ENCODE measurements at places on chromosomes 13 and 19.
A peak's percentile ranks its signal among the peaks of the same experiment; 100 is the strongest.

- DNase-seq, result no peak
Observed at GRCh38 chr19:8254286-8255001, 45.3 kb downstream of the CERS4 start.

DNA sequence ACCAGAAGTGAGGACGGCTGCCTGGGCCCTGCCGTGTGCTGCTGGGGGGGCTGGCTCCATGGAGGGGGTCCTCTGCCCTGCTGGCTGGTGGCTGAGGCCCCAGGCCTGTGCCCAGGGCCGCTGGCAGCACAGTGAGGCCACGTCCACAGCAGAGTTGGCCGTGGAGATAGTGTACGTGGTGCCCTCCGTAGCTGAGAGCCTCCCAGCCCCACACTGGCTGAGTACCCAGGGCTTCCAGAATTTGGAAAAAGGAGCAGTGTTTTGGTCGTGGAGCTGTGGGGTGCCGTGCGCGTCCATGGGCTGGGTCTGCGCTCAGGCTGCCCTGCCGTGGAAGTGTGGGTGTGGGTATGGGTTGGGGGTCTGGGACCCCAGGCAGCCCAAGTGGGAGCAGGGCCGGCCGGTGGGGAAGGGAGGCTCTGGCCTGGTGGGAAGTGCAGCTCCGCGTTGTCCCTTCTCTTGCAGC lies 5.9 kb downstream of the PTBP1 start:
- no peak for DNase-seq

DNA sequence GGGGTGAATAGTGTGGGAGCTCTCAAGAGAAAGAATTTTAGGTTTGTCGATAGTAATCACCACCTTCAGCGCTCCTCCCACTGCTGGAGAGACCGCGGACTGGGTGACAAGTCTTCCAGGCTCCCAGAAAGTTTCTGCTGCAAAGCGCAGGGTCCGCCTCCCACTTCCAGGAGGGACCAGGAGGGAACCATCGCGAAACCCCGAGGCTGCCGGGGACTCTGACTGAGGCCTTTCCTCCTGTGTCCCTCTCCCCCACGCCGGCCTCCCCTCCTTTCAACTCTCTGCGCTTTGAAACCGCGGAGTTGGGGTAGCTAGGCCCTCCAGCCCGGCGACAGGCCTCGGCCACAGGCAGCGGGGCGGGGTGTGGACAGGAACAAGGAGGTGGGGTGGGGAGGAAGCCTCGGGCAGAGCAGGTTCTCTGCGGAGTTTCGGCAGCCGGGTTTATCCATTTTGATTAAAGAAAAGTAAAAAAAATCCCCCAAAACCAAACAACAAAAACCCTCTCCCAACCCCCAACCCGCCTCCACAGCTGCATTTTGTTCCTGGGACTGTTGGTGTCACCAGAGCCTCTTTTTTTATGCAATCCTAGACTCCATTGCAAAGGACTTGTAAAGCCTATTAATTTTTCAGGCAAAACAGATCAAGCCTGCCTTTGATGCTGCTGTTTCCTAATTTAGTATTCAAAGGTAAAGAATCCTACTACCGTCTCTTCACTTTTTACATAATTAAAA lies 157.2 kb downstream of the TM9SF2 start:
- peak; percentile 51 for DNase-seq

GRCh38 chr13:46624821-46625220 lies 71.9 kb downstream of the LRCH1 start:
- no peak for DNase-seq

DNA sequence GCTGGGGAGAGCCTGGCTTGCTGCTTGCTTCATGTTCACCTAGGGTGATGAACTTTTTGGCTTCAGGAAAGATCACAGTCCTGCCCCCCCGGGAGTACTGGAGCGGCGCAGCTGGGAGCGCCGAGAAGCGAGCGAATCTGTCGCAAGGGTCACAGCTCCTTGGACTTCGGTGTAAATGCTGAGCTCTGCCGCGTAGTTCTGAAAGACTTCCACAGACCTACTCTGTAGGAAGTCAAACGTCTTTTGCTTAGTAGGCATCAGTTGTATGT lies 2.7 kb downstream of the ING1 start:
- peak; percentile 23 for DNase-seq

GRCh38 chr19:41928754-41929535 lies 696 bp upstream of the ERFL start:
- peak; percentile 25 for DNase-seq

DNA sequence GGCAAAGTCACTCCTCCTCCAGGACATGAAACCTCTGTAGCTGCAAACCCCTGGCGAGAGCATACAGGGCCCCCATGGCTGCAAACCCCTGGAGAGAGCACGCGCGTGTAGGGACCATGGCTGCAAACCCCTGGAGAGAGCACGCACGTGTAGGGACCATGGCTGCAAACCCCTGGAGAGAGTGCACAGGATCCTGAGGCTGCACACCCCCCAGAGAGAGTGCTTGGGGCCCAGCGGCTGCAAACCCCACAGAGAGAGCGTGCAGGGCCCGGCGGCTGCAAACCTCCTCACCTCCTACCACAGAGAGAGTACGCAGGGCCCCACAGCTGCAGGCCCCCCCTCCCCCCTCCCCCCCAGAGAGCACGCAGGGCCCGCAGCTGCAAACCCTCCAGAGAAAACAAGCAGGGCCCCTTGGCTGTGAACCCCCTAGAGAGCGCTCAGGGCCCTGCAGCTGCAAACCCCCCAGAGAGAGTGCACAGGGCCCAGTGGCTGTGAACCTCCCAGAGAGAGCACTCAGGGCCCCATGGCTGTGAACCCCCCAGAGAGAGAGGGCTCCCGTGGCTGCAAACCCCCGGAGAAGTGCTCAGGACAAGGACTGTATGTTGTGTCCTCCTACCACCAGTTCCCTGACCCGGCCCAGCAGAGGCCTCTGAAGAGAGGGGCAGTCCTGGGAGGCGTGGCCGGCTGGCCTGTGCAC lies 7.3 kb downstream of the ADPRHL1 start:
- DNase-seq, result no peak

- no peak for DNase-seq
Observed at GRCh38 chr13:33512880-33513554, 227.5 kb upstream of the STARD13 start.

GRCh38 chr19:46924874-46925547 lies 64.2 kb downstream of the ARHGAP35 start:
- DNase-seq, result peak; percentile 60

GRCh38 chr13:42969565-42970172 lies 22.4 kb downstream of the EPSTI1 start:
- peak; percentile 84 for DNase-seq

- DNase-seq, result no peak
Observed at GRCh38 chr19:32241932-32242710, 103.3 kb upstream of the ZNF507 start.

DNA sequence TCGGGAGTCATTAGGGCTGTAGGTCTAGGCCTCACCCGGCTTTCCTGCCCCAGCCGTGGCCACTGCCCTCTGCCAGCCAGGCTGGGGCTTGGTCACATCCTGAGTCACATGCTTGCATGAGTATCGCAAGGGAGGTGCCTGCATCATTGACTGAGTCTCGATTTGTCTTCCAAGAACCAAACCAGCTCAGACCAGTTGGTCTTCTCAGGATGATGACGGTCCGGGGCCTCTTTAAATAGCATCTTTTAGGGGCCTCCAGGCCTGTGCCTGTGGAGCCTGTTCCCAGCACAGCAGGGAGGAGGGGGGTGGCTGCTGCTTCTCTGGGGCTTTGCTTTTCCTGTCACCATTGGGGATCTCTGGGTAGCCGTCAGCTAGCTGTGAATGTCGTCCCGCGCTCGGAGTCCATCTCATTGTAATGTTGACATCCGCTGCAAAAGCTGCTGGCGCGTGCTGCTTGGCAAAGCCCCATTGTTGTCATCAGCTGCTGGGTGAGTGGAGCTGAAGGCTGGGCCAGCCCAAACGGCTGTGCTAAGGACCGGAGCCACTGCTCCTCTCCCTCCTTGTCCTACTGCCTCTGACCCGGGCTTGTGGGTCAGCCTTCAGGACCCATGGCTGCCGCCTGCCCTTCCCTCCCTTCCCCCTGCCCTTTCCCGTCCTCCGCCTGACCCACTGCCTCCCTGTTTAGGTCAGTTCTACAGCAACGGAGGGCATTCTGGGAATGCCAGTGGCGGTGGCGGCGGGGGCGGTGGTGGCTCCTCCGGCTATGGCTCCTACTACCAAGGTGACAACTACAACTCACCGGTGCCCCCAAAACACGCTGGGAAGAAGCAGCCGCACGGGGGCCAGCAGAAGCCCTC lies 14.3 kb upstream of the QTRT1 start:
- DNase-seq, result no peak

GRCh38 chr13:29754473-29754806 lies 96.0 kb downstream of the UBL3 start:
- DNase-seq, result peak; percentile 21

DNA sequence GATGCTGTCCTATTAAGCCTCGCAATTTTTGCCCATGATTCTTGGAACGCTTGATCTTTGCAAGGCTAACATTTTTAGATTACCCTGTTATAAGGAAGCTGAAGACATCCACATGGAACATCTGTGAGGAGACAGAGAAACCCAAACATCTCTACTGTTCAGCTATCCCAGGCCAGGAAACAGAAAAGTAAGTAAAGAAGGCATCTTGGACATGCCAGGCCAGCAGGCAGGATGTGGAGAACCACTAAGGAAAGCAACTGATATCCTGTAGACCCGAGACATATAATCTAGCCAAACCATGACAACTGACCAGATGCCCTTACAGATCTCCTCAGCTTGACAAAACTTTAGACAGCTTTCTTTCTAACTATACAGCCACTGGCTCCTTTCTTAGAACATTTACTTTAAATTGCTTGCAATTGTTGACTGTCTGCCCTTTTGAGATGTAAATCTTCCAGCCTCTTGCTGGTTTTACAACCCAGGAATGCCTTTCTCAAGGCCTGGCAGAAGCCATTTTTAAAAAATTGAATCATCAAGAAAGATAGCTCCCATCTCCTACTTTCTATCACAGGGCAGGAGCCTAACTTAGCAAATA lies 255.8 kb upstream of the DACH1 start:
- no peak for DNase-seq

DNA sequence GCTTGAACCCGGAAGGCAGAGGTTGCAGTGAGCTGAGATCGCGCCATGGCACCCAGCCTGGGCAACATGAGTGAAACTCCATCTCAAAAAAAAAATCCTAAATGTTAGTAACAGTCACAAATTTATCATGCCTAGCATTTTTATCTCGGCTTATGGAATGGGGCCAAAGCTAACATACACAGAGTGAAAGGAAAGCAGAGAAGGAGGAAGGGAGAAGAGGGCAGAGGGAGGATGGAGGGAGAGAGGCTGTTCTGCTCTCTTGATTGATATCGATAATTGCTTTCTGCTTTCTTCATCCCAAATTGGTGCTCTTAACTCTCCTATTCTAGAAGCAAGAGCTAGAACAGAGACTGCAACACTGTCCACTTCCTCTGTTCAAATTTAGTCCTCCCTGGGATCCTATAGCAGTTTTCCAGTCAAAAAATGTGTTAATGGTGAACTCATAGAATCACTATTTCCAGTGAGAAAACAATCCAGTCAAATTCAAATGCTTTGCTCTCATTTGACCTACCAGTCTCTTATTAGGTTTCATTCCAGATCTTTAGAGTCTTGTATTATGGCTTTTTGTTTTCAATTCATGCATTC lies 15.8 kb upstream of the TUBGCP3 start:
- no peak for DNase-seq

DNA sequence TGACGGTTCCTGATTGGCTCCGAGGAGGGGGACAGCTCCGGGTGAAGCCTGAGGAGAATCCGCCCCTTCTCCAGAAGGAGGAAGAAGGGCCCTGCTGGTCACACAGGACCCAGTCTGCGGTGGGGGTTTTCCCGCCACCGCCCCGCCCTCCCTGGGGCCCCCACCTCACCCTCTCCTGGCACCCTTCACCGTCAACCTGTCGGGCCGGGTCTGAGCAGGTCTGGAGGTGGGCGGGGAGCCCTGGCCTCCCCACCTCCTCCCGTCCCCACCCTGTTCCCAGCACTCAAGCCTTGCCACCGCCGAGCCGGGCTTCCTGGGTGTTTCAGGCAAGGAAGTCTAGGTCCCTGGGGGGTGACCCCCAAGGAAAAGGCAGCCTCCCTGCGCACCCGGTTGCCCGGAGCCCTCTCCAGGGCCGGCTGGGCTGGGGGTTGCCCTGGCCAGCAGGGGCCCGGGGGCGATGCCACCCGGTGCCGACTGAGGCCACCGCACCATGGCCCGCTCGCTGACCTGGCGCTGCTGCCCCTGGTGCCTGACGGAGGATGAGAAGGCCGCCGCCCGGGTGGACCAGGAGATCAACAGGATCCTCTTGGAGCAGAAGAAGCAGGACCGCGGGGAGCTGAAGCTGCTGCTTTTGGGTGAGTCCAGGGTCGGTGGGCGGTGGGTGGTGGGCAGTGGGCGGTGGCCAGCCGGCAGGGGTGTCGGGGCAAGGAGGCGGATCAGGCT lies at the start of gene GNA15:
GNA15 (plus strand) TSS at position 73 of the 723 bp plus-strand sequence; CDS start at position 491, 418 bp downstream.
- peak; percentile 84 for DNase-seq

DNA sequence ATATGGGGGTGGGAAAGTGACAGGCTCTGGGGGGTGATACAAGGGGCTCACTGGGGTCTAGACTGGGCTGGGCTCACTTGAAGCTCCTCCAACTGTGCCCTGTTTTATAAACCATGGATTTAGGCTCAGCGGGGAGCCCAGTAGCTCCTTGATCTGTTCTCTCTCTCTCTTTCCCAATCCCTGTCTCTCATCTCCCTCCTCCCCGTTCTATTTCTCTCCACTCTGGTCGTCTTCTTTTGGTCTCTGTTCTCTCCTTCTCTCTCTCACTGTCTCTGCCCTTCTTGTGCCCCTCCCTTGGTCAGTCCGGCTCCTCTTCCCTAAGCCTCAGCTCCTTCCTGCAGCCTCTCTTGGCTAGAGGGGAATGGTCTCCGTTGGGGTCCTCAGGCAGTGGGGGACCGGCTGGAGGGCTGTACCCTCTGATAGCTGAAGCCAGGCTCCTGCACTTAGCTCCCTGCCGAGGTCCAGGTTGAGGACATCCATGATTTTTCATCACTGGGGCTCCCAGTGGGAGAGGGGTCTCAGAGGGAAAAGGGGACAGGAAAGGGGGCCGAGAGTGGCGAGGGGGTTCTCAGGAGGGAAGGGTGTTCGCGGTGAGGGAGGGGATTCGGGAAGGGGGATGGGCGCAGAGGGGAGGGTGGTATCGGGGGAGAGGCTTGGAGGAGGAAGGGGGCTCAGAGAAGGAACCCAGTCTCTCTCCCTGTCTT lies 8.5 kb downstream of the UNC13A start:
- DNase-seq, result no peak

DNA sequence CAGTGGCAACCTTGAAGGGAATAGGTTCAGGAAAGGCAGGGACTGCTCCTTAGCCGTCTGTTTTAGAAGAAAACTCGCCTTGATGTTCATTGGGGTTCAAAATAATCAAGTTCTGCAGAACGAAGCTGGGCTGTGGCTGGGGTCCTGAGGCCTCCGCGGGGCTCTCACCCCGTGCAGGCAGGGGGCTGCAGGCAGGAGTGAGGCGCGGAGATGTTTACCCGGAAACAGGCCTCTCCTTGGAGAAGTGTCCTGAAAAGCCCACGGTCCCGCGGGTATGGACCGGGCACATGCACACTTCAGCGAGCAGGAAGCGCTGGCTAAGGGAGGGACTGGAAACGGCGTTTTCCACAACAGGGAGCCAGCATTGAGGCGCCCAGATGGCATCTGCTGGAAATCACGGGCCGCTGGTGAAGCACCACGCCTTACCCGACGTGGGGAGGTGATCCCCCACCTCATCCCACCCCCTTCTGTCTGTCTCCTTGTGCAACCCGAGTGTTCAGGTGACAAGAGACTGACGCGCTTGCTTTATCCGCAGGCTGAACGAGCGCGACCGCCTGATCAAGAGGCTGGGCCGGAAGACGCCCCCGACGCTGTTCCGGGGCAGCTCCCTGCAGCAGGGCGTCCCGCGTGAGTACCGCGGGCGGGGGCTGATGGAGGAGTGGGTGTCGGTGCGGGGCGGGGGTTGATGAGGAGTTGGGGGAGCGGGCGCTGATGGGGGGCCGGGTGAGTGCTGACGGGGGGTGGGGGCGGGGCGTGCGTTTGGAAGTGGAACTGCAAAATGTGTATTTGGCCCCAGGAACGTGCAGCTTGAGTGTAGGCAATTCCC lies 39.6 kb downstream of the SHISA2 start:
- DNase-seq, result peak; percentile 22
